ENCODE measurements at places on chromosomes 1 and 21.

- DNase-seq: no peak
Observed at GRCh38 chr1:164557270-164557669, 1.7 kb upstream of the PBX1 start.

- DNase-seq: no peak
Observed at GRCh38 chr1:196774603-196775002, at the start of gene CFHR3. CFHR3 (plus strand) TSS chr1:196774840; CDS start chr1:196774887, 47 bp downstream.

DNA sequence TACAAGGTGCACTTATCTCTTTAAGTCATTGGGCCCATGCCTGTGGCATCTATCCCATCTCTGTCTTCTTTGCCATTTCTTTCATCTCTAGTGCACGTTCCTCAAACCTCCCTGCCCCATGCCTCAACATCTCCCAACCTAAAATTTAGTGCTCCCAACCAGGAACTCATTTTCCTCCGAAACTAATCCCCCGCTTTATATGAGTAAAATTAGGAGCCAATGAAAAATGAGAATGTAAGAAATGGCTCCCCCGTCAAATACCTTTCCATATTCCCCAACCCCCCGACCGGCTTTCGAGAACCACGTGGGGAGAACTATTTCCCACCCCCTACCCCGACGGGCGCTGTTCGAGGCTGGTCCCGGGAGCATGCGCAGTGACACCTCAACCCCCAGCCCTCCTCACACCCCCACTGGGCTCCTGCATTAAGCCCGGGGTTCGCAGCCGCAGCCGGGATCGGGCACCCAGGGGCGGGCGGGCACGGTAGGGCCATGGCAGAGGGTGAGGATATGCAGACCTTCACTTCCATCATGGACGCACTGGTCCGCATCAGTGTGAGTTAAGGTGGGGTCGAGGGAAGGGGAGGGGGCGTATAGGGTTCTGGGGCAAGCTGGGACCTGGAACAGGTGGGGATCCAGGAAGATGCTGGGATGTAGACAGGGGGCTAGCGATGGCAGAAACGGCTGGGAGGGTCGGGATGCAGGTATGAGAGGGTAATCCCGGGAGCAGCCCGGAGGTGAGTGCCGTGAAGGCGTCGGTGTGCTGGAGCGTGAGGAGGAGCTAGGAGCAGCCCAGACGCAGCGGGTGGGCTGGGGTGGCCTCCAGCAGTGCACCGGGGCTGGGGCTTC lies at the start of gene TRIM46:
TSS of gene TRIM46 (plus strand) at position 372 of the 846 bp plus-strand sequence. CDS start at position 490, 118 bp downstream.
- peak; percentile 72 for DNase-seq

DNA sequence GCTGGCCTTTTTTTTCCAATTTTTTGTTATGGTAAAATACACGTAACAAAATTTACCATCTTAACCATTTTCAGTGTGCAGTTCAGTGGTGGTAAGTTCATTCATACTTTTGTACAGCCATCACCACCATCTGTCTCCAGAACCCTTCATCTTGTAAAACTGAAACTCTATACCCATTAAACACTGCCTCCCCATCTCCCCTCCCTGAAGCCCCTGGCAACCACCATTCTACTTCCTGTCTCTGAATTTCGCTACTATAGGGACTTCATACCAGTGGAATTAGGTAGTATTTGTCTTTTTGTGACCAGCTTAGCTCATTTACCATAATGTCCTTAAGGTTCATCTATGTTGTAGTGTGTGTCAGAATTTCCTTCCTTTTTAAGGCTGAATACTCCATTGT lies 8.7 kb downstream of the PKNOX1 start:
- DNase-seq: no peak

DNA sequence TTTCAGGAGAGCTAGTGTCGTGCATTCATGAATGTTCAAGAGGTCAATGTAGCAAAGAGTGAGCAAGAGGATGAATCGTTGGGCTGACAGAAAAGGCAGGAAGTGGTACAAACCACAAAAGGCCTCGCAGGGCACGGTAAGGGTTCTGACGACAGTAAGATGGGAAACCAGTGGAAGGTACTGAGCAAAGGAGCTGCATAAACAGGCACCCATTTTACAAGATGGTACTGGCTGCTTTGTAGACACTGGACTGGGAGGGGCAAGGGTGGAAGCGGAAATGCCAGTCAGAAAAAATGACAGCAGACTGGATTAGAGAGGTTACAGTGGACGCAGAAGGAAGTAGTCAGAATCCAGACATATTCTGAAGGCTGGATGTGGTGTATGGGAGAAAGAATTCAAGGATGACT lies 123.5 kb downstream of the PTPN14 start:
- peak; percentile 8 for DNase-seq

GRCh38 chr1:40036574-40036973 lies 4.0 kb upstream of the CAP1 start:
- no peak for DNase-seq

GRCh38 chr1:186772228-186772627 lies 56.5 kb upstream of the PLA2G4A start:
- no peak for DNase-seq

DNA sequence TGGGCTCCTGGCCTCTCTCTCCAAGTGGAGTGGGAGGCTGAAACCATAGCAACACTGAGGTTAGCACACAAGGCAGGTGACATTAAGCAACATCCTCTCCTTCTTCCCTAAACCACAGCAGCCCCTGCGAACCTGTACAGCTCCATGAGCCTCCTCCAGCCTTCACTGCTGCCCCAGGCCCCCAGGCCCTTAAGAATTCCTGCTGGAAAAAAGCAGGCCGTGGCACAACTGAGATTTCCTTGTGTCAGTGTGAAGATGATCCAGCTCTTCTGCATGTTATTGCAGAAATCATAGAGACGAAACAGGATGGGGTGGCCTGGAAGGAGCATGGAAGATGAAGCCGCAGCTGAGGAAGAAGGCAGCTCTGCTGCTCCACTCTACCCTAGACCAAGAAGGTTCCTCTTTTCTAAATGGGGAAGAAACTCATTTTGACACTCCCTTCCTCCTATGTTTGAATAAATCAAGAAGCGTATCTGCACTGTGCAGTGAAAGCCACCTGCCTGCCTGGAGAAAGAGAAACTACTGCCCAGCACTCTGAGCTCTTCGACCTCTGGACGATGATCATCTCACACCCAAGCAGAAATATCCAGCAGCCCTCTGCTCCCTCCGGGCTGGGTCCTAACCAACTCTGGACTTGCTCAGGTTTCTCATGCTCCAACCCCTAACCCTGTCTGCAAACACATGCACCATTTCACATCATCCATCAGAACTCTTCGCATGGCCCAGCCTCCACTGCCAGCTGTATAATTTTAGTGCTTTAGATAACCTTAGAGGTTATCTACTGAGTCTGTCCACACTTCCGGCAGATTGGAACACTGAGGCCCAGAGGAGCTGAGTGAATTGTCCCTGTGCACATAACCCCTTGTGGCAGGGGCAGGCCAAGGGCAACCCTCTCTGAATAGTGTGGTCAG lies 20.7 kb downstream of the SH3BP5L start:
- DNase-seq: no peak

- DNase-seq: no peak
Observed at GRCh38 chr1:107363154-107363553, 222.3 kb downstream of the NTNG1 start.

DNA sequence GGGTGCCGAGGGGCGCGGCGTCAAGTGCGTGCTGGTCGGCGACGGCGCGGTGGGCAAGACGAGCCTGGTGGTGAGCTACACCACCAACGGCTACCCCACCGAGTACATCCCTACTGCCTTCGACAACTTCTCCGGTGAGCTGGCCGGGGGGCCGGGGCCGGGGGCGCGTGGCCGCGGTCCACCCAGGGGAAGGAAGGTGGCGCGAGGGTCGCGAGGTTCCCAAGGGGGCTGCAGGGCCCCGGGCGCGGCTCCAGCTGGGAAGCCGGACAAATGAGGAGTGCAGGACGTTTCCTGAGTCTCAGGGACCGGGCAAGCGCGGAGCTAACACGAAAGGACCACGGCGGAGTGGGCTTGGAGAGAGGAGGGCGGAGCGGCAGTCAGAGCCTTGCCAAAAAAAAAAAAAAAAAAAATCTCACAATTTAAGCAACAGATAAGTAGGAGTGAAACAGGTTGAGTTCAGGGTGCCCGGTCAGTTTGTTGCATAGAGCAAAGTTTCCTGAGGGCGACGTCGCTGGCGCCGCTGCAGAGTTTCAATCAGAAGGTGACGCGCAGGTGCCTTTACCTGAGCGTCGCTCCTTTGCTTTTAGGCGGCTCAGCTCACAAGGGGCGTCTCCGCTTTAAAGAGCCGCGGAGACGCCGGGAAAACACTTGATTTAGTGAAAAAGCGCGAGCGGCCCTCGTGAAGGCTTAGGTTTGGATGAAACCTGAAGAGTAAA lies 750 bp downstream of the RHOU start:
- DNase-seq: peak; percentile 22

- DNase-seq: no peak
Observed at GRCh38 chr1:26160527-26161414, 1.9 kb downstream of the FAM110D start.

GRCh38 chr1:108067884-108068540 lies 103.0 kb upstream of the VAV3 start:
- no peak for DNase-seq

DNA sequence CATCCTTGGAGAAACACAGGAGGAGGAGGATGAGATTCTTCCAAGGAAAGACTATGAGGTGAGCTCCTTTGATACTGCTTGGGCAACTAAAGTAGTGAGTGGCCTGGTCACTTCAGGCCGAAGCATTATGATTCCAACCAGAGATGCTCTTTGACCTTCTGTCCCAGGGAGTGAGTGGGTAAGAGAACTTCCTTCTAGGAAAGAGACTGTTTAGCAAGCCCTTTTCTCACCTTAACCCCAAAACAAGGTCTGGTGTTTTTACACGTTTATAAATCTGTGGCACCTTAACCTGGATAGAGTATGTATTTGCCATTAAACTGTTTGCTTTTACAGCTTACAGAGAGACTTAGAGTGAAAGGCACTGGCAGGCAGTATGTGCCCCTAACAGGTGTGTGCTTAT lies 1.1 kb downstream of the CLCN6 start:
- no peak for DNase-seq

DNA sequence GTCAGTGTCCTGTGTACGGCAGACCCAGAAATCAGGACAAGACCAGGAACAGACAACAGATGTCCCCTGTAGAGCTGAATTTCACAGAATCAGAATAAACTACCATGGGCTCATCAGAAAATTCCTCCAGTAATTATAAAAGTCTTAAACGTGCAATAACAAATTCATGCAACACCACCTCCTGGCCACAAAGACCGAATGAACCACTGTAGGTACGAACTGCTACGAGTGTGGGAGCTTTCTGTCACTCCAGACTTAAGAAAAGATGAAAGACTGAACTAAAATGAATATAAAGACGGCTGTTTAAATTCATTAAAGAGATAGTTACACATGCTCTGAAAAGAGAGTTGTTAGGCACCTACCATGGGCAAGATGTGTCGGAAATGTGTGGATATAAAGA lies 333.5 kb downstream of the RRAGC start:
- no peak for DNase-seq

- no peak for DNase-seq
Observed at GRCh38 chr1:12053752-12054548, 9.2 kb upstream of the TNFRSF8 start.

GRCh38 chr21:39004634-39005501 lies 178.4 kb downstream of the PSMG1 start:
- DNase-seq: no peak

- no peak for DNase-seq
Observed at GRCh38 chr1:38804062-38804886, 55.3 kb downstream of the RRAGC start.

Data from stimulated activated CD4-positive, alpha-beta T cell treated with anti-CD3 and anti-CD28 coated beads, Interleukin-12 subunit alpha, Interleukin-12 subunit beta, amount 100 ng/mL, for 4 hours (primary cell).